ENCODE measurements at places on chromosomes 2 and 18.

DNA sequence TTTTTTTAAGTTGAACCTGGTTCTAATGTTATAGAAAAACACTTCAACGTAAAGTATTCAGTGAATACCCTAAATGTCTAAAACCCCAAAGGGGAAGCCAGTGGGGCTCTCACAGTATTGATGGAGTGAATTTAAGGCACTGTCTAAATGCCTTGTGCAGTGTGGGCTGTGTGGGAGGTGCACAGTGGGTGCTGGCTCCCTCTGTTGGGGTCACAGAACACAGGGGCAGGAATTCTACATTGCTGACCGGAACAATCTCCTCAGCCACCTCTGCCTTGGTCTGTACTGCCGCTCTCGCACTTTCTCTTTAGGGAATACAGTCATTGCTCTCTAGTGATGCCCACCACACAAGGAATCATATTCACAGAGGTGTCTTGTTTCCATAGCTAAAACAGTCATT, 45.4 kb downstream of the SPRED2 start:
- no peak for DNase-seq

DNA sequence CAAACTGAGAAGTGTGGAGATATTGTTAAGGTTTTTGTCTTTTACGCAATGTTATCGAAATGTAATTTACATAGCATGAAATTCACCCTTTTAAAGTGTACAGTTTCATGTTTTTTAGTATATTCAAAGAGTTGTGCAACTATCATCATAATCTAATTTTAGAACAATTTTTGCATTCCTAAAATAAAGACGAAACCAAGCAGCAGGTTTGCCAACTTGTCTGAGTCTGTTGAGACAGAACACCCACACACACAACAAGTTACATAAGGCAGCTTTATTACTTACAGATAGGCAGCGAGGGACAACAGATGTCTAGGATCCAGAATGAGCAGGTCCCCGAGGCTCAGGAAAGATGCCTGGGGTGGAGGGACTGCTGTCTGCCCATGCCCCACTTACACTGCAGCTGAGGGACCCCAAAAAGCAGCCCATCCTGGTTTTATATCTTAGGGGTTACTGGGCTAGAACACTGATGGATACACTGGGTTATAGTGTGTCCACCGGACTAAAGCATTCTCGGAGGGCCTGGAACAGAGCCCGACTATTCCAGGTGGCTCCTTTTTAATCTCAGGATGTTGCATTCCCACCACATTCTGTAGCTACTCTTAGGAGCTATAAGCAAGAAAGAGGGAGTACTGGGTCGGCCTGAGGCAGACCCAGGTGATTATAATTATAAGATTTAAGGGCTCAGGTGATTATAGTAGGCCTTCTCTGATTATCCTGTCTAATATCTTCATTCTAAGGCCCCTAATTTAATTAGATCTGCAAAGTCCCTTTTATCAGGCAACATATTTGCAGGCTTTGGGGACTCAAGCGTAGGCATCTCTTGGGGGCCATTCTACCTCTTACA, 150.2 kb upstream of the DOK6 start:
- no peak for DNase-seq

DNA sequence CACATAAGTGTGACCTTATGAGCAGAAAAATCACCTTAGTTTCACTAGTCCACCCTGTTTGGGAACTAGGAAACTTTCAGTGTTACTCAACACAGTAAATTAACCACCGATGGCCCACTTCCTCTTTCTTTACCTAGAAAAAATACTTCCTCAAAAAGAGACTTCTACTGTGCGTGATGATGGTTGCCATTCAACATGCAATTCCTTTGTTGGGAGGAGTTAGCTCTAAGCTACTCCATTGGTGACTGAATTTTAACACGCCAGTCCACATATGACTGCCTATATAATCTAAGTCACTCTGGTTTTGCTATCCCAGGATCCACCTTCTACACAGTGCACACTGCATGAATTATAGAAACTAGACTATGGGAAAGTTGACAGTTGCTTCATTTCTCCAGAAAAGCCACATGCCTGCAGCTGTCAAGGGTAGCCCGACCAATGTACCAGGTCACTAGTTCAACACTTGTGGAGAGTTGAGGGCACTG, 47.8 kb upstream of the REG3G start:
- no peak for DNase-seq

DNA sequence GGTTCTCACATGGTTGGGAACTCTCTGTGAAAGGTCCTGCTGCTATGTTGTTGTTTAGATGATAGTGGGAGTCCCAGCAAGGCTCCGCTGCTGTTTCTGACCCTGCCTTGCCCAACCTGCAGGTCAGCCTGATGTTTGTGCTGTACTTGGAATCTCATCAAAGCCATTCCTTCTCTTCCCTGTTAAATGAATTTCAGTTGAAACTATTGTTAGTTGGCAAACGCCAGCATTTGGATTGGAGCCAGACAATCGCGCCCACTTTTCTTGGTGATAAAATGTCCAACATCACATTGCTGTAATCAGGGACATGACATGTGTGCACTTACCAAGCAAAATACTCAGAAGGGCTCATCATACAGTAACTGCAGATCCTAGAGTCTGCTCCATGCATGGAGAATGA, 12.8 kb upstream of the TWSG1 start:
- DNase-seq = no peak

DNA sequence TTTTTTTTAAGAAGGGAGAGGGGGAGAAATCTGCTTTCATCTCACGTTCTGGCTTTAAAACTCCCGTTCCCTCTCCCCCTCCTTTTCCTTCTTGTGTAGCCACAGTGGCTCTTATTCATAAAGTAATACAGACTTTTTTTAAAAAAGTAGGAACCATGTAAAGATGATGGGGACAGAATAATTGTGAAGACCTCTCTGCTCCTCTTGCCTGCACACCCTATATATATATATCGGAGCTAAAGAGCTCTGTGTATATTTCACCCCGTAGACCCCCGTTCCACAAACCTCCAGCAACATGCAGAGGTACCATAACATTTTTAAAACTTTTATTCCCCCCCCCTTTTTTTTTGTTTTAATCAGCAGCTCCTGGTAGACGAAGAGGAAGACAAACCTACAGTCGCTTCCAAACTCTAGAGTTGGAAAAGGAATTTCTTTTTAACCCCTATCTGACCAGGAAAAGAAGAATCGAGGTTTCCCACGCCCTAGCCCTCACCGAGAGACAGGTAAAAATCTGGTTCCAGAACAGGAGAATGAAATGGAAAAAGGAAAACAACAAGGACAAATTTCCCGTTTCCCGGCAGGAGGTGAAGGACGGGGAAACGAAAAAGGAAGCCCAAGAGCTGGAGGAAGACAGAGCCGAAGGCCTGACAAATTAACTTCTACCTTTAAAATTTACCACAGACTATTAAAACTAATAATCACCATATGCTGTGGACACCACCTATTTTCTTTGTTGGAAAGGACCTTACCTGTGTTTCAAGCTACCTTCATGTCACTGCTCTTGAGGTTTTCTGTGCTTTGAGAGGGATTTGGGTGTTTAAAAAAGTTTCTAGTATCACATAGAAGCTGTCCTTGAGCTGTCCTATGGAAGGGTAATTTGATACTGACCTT, 1.7 kb downstream of the HOXD8 start:
- DNase-seq = no peak

DNA sequence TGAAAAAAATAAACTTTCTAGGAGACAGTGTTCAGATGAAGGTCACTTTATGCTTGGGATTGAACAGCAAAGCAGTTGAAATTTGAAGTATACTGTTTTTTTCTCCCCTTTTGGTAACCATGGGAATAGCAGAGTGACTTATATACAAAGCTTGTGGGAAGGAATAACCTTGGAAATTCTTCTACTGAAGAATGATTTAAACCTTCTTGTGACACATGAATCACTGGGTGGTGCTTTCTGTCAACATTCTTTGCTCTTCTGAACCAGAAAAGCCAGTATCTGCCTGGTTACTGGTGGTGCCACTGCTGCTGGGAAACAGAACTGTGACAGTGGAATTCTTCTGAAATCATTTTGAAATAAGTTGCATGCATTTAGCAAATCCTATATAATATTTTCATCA, 39.4 kb upstream of the RND3 start:
- DNase-seq = peak; percentile 98

DNA sequence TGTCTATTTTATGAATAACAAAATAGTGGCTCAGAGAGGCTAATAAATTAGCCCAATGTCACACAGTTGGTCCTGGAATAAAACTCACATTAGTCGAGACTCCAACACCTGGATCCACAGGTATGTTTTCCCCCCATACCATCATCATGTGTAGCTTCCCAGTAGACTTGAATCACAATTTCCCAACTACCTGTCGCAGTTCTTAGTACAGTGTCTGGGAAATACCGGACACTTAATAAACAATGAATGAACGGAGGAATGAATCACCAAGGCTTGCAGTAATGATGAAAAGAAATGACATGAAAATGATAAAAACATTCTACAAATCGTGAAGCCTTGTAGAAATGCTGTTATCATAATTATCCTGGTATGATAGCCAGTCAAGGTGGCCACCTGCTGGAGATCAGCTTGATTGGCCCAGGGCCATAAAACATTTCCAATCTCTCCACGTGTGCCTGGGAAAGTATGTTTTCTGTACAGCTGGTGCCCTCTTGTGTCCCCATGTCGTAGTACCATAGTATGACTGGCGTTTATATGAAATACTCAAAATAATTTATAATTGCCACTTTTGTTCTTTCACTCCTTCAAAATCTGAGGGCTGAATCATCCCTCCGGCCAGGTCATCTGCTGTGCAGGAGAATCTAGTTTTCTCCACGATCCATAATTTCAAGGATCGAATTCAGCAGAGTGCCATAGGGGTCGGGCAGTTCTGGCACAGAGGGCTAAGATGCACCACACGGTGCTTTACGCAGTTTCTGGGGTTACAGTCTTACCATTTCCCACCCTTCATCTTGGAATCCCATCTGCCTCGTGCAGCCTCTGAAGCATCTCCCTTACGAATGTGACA, 95.4 kb downstream of the LAMA1 start:
- DNase-seq = peak; percentile 60

DNA sequence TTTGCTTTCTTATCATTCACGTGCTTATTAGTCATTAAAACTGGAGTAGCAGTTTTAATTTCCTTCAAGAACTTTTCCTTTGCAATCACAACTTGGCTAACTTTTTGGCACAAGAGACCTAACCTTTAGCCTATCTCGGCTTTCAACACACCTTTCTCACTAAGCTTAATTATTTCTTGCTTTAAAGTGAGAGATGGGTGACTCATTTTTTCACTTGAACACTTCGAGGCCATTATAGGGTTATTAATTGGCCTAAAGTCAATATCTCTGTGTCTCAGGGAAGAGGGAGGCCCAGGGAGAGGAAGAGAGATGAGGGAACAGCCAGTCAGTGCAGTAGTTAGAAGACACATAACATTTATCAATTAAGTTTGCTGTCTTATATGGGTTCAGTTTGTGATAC, 289.8 kb downstream of the RBM43 start:
- no peak for DNase-seq

Measured in ACHN (cell line).